ENCODE measurements at places on chromosomes 12 and 14.

GRCh38 chr12:5335069-5335468, 96.8 kb upstream of the NTF3 start:
- no peak for DNase-seq

DNA sequence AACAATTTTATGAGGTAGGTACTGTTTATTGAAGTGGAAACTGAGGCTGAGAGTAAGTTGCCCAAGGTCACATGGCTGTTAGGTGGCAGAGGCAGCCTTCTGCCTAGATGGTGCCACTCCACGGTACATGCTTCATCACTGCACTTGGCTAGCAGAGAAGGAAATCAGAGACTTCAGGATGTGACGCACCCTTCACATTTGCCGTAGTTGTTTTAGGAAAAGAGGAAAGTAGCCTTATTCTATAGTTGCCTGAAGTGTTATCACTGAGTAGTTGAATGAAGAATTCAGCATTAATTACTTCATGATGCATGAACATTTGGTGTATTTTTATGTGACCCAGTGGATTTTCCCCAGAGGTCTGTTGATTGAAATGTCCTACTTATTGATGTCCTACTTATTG, 55.7 kb downstream of the ERC1 start:
- no peak for DNase-seq

DNA sequence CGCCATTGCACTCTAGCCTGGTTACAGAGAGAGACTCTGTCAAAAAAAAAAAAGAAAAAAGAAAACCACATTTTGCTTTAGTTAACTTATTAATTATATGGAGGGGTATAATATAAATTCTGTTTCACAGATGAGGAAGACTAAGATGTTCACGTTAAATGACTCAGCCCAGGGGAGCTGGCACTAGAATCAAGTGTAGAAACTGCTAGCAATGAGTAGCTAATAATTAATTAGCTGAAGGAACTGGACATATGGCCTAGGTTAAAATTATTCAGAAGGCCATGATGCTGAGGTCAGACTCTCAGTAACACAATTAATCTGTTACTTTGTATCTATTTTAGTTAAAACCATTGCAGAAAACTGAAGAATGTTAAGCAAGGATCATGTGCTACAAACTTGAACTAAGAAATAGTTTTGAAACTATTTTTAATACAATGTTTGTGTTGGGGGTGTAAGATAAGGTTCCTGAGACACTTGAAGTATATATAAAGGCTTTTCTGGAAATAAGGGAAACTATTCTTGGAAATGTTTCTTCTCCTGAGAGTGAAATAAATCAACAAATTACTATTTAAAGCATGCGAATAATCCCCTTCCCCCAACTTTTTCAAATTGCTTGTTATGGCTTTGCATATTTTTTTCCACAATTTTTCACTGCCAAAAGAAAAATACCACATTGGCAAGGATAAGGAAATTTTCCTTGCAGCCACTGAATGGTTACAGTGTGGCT, 589.3 kb downstream of the SOX5 start:
- DNase-seq: no peak

GRCh38 chr12:3753544-3754284, 805 bp upstream of the CRACR2A start:
- DNase-seq: peak; percentile 56

DNA sequence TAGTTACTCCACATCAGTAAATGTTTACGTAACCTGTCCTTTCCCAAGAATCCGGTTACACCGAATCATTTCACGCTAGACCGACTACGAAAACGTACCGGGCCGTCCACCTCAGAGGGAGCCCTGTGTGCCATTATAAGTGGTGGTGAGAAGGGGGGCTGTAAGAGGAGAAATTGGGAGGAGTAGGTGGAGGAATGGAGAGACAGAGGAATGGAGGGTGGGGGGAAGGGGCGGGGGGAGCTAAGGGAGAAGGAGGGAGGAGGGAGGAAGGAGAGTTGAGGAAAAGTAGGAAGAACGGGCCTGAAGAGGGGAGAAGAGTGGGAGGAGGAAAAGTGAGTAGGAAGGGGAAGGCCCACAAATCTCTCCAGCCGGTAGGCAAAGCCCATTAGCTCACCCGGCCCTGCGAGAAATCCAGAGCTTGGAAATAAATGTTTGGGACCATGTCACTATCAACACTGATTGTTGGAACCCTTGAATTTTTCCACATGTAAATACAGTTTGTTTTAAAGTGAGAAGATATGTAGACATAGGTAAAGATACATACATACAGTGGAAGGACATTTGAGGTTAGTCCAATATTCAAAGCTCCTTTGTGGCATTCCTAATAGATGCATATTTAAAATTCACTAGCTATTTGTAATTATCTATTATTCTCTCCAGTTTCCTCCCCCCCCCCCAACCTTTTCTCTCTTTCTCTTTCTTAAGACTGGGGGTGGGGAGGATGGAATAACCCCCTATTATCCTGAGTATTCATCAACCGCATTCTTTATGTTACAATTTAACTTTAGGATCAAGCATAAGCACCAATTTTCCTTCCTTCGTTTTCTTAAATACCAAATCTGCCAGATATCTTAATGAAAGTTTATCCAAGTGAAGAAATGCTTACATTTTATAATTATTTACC, 2.1 kb upstream of the FOXG1 start:
- DNase-seq: no peak

DNA sequence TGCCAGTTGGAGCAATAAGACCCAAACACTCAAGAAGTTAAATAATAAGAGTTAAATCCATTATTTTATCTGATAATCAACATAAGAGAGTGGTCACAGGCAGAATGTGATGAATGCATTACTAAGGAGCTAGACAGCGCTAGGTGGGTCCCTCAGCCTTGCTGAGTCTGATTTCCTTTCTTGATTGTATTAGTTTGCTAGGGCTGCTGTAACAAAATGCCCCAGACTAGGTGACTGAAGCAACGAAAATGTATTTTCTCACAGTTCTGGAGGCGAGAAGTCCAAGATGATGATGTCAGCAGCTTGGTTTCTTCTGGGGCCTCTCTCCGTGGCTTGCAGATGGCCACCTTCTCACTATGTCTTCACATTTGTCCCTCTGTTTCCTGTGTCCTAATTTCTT, 8.2 kb upstream of the CCDC177 start:
- DNase-seq: no peak

DNA sequence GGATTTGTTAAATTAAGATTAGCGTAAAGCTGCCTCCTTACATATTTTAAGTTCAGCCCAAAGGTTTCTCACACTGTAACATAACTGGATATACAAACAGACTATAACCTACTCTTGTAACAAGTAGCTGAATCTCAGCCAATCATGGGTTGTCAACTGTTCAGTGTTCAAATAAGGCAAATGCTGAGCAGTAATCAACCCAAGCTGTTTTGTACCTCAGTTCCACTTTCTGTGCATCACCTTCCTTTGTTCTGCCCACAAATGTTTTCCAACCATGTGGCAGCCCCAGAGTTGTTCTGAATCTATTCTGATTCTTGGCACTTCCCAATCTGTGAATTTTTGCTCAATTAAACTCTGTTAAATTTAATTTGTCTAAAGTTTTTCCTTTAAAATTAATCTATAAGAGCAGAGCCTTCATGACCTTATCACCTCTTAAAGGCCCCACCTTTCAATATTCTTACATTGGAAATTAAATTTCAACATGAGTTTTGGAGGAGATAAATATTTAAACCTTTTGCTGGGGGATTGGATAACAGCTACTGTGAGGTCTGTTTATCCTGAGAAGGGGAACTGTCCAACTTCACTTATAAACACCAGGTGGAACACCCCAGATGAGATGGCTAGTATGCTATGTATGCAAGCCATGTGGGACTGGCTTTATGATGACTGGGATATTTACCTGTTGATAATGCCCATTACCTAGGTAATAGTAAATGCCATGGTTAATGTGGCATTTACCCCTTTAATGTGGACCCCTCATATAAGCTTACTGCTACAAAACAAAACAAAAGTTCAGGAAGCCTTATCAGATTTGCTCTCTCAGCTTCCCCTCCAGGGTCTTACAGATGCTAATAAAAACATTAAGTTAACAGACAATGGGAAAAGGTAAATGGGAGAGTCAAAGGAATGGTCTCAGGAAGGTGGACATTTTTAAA, 42.2 kb upstream of the ARID2 start:
- DNase-seq: no peak

DNA sequence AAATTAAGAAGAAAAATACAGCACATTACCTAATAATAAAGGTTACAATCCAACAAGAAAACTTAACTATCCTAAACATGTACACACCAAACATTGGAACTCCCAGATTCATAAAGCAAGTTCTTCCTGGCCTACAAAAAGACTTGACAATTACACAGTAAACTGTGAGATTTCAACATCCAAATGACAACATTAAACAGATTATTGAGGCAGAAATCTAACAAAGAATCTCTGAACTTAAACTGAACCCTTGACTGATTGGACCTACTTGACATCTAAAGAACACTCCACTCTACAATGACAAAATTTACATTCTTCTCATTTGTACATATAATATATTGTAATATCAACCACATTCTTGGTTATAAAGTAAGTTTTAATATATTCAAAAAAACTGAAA, 1341.3 kb downstream of the LRFN5 start:
- DNase-seq: no peak

DNA sequence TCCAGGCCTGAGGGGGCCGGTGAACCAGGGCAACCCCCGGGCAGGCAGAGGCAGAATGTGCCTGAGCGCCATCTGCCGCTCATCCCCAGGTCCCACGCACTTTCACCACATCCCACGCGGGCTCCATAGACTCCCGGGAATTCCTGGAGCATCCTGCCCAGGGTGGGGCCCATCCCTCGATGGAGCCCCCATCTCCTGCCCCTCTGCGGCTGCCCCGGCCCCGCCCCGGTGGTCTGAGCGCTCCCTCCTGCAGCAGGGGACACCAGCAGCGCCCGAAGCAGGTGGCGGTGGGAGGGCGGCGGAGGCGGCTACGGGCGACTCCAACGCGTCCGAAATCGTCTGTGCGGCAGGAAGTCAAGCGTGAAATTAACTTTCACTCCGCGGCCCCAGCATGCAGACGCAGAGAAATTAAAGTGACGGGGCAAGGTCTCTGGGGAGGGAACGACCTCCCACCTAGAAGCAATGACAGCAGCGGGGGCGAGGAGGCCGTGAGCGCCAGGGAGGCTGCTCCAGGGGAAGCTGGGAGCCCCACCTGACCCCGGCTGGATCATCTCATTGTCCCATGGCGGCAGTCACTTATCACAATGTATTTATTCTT, 122.2 kb downstream of the NCOR2 start:
- DNase-seq: no peak

- no peak for DNase-seq
Observed at GRCh38 chr12:16605642-16606116, 283 bp downstream of the LMO3 start.

GRCh38 chr12:4246116-4246515, 27.4 kb upstream of the CCND2 start:
- DNase-seq: peak; percentile 41

- no peak for DNase-seq
Observed at GRCh38 chr14:99380402-99380801, 100.3 kb downstream of the SETD3 start.

- DNase-seq: no peak
Observed at GRCh38 chr12:129753586-129753985, 150.2 kb downstream of the TMEM132D start.

DNA sequence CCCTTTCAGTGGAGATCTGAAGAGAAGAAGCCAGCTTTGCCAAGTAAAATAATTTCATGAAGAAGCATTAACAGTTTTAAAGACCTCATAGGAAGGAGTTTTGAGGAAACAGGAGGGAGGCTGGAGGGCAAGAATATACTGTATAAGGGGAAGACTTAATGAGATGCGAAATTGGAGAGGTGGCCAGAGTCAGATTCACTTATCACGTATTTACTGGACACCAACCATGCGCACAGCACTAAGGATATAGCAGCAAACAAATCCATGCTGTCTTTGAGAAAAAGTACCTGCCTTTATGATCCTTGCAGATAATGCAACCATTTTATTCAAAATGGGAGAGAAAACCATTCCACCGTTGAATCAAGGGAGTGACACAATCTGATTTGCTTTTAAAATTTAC, 100.3 kb downstream of the ERC1 start:
- DNase-seq: no peak

DNA sequence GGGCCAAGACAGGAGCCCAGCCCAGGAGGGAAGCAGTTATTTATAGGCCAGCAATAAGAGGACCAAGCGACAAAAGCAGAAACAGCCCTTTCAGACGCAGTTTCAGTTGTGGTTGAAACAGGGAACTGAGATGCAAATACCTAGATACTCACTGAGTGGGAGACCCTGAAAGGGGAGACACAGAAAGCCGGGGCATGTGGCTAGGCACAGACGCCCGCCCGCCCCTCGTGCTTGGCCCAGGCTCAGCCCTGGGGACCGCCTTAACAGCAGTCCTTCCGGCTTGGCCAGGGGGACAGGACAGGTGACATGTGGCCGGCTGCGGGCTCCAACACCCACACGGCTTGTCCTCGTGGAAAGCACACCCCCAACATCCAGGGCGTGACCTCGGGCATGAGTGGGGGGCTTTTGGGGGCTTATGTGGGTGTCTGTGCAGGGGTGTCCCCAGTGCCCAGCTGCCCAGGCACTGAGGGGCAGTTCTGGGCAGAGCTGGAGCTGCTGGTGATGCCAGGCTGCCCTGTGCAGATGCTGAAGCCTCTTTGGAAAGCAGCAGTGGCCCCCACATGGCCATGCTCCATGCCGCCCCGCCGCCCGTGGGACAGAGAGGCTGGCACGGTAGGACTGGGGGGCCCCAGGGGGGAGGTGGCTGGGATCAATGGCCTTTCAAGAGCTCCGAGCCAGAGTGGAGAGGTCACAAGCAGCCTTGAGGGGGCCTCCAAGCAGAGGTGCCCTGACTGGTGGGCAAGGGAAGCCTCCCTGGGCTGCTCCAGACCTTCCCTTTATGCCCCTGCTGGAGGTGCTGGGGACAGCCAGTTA, 2.1 kb downstream of the PLD4 start:
- DNase-seq: peak; percentile 54

DNA sequence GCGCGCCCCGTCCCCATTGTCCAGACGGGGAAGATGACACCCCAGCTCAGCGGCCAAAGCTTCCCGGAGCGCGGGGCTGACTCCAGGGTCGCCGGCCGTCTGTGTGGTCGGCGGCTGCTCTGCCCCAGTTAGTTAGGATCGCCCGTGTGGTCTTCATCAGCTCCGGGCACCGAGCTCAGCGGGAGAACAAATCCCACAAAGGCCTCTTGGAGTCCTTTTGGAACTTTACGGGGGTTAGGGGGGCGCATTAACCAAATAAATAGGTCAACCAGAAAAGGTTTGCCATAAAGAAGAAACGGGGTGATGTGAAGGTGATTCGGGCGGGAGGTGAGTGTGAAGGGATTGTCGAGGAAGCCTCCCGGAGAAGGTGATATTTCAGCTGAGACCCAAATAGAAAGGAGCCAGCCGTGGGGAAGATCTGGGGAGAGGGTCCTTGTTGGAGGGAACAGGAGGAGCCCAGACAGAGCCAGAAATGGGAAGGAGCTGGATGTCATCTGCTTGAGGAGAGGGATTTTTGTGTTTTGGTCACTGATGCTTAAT, 697 bp downstream of the ATP6V0A2 start:
- DNase-seq: no peak

DNA sequence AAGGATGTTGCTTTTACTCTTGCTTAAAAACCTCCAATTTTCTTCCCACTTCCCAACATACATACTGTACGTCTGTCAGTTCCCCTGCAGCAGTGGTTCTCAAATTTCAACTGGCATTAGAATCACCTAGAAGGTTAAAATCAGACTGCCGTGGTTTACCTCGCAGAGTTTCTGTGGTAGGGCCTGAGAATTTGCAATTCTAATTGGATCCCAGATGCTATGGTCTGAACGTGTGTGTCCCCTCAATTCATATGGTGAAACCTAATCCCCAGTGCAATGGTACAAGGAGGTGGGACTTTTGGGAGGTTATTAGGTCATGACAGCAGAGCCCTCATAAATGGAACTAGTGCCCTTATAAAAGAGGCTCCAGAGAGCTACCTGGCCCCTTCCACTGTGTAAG, 226.9 kb downstream of the CRADD start:
- no peak for DNase-seq

- peak; percentile 68 for DNase-seq
Observed at GRCh38 chr12:26277506-26278246, 82.3 kb downstream of the SSPN start.
